Stimulated activated CD4-positive, alpha-beta T cell treated with anti-CD3 and anti-CD28 coated beads, Interleukin-15, amount 100 ng/mL, for 1 hour (primary cell): ENCODE measurements at places on chromosomes 16 and 17.

- DNase-seq = no peak
These were observed 340.7 kb downstream of the SLC39A11 start for GRCh38 chr17:72751746-72752145.

- DNase-seq = no peak
These were observed 29.4 kb downstream of the COG7 start for GRCh38 chr16:23423496-23424049.

DNA sequence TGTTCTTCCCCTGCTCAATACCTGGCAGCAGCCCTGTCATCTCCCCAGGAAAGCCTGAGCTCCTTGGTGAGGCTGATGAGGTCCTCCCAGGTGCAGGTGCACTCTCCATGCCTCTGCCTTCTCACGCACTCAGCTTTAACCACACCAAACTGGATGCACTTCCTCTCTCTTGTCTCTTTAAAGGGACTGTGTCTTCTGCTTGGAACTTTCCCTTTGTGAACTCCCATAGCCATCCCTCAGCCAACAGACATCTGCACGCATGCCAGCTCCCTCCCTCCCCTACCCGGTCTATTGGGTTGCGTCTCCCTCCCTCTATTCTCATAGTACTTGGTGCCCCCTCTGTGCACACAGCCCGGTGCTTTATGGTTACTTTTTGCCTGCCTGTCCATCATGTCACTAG is 231.2 kb downstream of the MSI2 start:
- no peak for DNase-seq

DNA sequence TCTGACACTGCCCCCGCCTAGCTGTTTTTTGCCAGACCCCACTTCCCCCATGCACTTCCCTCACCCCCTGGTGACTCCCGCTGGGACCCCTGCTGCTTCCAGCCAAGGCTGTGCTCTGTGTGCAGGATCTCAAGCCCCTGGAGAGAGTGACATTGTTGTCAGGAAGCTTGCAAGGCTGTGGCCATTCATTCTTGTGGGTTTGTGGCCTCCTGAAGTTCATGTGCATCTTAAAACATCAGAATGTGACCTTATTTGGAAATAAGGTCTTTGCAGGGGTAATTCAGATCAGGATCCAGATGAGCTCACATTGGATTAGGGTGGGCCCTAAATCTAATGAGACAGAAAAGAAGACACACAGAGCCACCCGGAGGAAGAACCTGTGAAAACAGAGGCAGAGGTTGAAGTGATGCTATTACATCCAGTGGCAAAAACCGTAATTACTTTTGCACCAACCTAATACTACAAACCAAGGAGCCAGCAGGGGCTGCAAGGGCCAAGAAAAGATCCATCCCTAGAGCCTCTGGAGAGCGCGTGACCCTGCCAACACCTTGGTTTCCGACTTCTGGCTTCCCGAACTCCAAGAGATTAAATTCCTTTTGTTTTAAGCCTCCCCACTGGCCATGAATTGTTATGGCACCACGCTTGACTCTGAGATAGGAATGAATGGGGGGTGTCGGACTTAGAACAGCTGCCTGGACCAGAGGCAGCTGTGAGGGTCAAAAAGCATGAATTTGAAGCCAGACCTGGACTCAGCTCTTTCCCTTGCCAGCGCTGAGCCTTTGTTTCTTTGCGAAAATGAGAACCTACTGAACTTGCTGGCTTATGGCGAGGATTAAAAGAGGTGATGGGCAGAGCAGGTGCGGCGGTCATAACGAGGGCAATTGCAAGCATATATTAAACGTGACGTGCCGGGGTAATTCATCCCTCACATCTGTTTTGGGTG is 75.5 kb downstream of the BMERB1 start:
- no peak for DNase-seq

- DNase-seq = no peak
These were observed 172.4 kb upstream of the GSE1 start for GRCh38 chr16:85440744-85441143.

- DNase-seq = no peak
These were observed 956.3 kb upstream of the SOX9 start for GRCh38 chr17:71164561-71164960.

- no peak for DNase-seq
These were observed 7.8 kb upstream of the CCL17 start for GRCh38 chr16:57396786-57397185.

GRCh38 chr16:68491576-68491950 is 43.3 kb upstream of the SMPD3 start:
- DNase-seq = no peak

DNA sequence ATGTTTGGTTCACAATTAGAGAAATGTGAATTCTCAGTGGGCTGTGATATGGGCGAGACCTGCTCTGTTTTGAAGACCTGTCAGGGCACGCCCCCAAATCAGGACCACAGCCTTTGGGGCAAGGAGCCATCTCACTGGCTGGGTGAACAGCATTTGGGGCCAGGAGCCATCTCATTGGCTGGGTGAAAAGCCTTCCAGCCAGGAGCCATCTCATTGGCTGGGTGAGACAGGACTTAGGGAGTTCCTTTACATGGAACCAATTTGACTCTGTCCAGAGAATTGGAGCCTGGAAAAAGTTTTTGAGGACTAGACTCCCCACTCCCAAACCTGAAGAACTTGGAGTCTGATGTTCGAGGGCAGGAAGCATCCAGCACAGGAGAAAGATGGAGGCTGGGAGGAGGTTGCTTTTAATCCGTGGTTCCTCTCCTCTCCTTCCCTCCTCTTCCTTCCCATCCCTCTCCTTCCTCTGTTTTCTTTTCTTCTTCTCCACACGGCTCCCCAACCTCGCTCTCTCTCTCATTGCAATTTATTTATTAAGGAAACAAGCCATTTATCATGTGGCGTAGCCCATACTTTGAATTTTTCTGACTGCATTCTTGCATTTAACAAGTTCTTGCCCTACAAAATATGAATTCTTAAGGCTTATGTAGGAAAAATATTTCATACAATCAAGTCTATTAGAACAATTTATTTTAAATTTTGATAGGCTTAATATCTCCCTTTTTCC is 19.7 kb downstream of the FOXL1 start:
- no peak for DNase-seq

DNA sequence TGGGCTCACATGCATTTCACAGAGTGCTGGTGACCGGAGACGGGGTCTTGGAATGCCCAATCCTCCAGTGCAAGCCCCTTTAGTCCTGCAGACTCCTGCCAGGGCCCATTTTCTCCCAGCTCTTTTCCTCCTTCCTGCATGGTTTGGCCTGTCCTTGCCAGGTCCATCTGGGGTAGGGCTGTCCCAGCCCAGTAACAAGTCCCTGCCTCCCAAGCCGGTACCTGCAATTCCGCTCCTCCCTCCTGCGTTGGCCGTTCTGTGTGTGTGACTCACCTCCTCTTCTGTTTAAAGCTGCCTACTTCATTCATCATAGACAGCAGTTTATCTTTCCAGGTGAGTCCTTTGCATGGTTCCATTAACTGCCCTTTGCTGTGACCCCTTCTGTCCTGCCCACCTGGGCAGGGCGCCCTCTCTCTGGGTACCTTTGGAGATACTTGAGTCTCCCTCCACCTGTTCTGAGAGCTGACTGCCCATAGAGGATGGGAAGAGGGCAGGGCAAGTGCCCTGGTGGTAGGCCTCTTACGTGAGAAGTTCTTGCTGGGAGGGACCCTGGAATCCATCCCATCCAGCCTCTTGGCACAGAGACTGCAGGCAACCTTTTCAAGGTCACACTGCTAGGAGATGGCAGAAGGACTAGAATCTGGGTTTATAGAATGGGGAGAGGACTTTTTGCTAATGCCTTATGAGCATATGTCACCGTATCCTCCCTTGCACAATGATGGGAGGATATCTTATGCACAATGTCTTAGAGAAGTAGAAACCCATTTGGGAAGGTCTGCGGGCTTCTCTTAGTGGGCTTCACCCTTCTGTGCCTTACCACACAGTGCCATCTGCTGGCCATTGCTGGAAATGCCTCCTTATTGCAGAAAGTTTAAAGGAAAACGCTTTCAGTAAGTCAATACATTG is 29.7 kb upstream of the LGALS9 start:
- DNase-seq = peak; percentile 63

- no peak for DNase-seq
These were observed 48.5 kb downstream of the HAPSTR1 start for GRCh38 chr16:9139965-9140364.

DNA sequence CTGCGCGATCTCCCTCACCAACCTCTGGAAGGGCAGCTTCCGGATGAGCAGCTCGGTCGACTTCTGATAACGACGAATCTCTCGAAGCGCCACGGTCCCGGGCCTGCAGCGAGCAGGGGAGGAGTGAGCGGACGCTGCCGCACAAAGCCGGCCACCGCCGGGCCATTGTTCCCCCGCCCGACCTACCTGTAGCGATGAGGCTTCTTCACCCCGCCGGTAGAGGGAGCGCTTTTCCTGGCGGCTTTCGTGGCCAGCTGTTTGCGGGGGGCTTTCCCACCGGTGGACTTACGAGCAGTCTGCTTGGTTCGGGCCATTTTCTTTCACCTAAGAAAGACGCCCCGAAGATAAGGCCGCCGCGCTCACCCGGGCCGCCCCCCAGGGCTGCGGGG is 5.8 kb upstream of the UNK start:
- no peak for DNase-seq

- no peak for DNase-seq
These were observed 24.9 kb downstream of the LITAFD start for GRCh38 chr16:8907096-8907495.
